ENCODE measurements at places on chromosomes 13 and 19.

DNA sequence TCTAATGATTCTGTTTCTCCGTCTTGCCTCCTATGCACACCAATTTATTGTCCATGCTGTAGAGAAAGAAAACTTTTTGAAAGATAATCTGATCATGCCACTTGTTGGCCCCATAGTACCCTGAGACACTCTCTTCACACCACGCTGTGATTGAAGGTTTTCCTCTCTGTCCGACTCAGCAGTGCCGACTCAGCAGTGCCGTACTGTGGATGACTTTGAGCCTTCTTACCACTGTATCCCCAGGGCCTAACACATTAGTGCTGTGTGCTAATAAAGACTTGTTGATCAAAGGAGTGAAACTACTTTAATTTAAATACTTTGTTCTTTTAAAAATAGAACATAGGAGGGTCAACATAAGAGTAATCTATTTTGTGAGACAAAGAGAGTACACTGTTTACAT, 429.6 kb downstream of the KLF12 start:
- no peak for DNase-seq

DNA sequence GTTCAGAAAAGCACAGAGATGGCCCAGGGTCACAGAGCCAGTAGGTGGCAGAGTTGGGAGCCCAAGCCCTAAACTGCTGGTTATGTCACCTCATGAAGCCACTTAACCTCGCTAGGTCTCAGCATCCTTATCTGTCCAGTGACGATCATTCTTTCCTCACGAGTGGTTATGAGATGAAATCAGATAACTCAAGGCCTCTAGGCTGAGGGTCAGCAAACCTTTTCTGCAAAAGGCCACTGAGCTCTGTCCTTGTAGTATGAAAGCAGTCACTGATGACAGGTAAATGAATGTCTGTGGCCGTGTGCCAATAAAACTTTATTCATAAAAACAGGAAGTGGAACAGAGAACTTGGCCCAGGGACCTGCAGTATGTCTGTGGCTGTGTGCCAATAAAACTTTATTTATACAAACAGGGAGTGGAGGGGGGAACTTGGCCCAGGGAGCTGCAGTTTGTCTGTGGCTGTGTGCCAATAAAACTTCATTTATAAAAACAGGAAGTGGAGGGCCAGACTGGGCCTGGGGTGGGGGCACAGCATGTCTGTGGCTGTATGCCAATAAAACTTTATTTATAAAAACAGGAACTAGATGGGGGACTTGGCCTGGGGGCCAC, 71.2 kb downstream of the GNG7 start:
- DNase-seq: peak; percentile 56

DNA sequence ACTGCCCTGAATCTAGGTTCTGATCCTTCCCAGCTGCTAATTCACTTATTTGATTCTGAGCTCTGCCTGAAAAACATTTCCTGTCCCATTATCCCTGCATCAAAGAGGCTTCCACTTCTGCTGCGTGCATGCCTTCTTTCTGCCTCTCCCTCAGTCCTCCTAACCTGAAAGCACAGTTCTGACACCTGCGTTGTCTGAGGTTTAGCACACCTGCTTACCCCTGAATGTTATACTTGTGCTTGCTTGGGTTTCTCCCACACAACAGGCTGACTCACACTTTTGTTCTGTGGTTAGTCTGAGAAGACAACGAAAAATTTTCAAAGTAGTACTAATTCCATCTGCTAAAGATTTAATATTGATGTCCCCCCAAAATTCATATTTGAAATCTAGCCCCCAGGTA, 3.1 kb upstream of the SOHLH2 start:
- no peak for DNase-seq

DNA sequence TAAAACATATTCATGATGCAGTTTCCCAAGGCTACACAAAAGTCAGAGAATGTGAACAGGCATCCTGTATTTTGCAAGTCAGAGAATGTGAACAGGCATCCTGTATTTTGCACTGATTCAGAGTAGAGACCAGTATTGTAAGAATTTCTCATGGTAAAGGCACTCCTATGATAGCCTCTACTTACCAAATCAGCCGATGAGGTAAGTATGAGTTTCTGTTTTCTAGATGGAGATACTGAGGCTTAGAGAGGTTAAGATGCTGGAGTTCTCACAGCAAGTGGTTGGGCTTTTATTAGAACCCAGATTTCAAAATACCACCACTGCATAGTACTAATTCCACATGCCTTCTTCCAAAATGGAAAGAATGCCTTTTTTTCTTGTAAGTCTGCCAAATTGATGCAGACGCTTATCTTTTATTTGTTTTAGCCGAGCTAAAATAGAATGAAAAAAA, 12.3 kb downstream of the TPT1 start:
- no peak for DNase-seq

- DNase-seq: no peak
Measured at GRCh38 chr13:44158098-44158521, 215.5 kb upstream of the SERP2 start.

DNA sequence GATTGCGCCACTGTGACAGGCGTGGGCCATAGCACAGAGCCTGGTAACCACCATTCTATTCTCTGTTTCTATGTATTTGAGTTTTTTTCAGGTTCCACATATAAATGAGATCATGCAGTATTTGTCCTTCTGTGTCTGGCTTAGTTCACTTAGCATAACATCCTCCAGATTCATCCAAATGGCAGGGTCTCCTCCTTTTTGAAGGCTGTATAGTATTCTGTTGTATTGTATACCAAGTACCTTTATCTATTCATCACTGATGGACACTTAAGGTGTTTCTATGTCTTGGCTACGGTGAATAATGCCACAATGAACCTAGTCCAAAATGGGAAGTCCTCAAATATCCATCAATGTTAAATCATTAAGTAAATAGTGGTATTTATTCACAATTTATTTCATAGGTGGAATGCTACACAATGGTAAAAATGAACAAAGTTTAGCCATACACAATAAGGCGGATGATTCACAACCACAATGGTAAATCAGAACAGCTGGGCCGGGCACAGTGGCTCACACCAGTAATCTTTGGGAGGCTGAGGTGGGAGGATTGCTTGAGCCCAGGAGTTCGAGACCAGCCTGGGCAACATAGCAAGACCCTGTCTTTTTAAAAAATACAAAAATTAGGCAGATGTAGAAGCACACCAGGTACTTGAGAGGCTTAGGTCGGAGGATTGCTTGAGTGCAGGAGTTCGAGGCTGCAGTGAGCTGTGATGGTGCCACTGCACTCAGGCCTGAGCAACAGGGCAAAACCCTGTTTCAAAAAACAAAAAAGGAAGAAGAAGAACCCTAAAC, 8.4 kb upstream of the GRAMD1A start:
- no peak for DNase-seq

- DNase-seq: no peak
Measured at GRCh38 chr13:101623470-101624209, 171.2 kb downstream of the ITGBL1 start.

GRCh38 chr19:15025217-15025616, 24.1 kb upstream of the CASP14 start:
- no peak for DNase-seq

GRCh38 chr19:43755256-43755801, 567 bp upstream of the SMG9 start:
- DNase-seq: peak; percentile 75

DNA sequence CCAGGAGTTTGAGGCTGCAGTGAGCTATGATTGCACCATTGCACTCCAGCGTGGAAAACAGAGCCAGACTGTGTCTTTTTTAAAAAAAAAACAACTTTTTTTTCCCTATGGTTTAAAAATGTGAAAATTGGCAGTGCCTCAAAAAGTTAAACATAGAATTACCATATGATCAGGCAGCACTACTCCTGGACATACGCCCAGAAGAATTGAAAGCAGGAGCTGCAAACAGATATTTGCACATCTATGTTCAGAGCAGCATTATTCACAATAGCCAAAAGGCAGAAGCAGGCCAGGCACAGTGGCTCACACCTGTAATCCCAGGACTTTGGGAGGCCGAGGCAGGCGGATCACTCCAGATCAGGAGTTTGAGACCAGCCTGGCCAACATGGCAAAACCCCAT, 3.8 kb upstream of the RETN start:
- DNase-seq: no peak

DNA sequence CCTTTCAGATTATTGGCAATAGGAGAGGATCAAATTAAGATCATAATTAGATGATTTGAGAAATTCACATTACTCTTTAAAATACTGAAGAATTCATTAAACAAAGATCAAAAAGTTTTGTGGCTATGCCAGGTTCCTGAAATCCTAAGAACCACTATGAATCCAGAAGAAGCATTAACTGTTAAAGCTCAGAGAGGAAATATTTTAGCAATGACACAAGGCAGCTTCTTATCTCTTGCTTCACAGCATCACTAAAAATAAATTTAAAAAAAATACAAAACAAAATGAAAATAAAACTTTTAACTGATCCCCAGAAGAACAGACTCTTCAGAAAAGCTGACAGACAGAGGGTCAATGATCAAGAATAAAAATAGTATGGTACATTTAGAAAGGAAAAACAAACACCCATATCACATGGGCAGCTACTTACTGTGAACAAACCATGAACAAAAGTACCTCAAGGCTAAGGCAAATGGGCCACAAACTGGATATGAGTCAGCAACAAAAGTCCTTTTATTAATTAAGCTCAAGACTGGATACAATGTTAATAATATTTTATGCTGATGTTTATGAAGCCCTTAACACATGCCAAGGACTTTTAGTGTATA, 19.6 kb downstream of the RNF6 start:
- no peak for DNase-seq

DNA sequence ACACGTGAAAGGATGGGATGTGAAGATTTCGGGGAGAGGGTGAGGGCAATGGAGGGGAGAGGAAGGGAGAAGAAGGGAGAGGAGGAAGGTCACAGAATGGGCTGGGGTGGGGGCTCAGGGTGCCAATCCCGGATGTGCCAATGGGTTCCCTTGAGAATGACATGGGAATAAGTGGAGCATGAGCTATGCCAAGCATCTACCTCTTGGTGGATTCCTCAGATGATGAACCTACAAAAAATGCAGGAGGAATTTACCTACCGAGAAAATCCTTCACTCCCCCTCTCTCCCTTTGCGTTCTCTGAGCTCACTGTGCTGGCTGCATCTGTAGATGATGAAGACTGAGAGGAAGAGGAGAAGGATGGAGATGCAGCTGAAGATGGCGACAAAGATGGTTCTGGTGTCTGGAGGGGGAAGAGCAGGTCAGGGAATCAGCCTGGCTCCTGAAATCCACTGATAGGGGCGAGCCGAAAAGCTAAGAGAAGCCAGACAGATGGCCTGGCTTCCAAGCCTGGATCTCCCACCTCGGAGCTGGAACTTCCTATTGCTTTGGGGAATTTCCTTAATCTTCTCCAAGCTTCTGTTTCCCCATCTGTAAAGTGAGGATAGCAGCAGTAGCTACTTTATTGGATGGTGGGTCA, 21.6 kb downstream of the VSTM1 start:
- no peak for DNase-seq

GRCh38 chr19:33134571-33135041, 2.7 kb downstream of the WDR88 start:
- DNase-seq: no peak

DNA sequence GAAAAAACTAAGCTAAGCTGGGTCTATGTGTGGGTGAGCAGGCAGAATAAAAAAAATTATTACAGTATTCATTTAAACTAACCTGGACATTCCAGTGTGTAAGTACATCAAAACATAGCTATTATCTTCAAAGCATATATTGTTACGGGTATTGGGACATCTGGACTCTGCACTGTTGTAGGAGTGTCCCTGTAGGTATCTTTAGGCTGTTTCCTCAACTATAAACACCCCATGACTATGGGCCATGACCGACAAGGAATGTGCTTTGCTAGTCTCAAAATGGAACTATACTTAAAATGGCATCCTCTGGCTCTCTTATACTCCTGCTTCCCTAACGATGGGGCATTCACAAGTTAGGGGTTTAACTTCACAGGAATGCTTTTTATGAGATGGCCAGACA, 3.4 kb downstream of the SCGB2B2 start:
- no peak for DNase-seq

DNA sequence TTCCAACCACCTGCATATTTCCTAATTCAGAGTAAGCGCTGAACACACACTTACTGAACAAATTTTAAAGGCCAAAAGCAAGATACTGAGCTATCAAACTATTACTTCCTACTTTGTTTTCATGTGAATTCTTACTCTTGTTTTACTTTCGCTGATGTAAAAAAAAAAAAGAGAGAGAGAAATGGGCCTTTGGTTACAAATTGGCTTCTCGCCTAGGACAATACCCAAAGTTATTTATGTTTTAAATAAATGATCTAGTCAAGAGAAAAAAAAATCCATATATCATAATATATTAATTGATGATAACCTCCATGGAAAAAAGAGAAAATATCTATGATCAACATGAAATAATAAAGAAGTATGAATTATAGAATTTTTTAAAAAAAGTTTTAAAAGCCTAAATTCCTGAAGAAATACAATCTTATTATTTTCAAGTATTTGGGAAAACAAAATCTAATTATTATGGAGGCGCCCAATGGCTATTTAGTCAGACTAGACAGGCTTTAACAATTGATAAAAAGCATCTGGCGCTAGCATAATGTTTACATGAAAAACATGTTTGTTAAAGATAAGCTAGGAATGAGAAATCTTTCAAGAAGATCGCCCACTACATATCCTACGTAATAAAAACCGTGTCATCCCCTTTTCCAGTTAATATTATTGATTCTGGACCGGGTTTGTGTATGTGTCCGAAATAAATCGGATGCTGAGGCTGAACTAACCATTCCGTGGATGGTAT, 9.0 kb downstream of the COL4A1 start:
- no peak for DNase-seq

DNA sequence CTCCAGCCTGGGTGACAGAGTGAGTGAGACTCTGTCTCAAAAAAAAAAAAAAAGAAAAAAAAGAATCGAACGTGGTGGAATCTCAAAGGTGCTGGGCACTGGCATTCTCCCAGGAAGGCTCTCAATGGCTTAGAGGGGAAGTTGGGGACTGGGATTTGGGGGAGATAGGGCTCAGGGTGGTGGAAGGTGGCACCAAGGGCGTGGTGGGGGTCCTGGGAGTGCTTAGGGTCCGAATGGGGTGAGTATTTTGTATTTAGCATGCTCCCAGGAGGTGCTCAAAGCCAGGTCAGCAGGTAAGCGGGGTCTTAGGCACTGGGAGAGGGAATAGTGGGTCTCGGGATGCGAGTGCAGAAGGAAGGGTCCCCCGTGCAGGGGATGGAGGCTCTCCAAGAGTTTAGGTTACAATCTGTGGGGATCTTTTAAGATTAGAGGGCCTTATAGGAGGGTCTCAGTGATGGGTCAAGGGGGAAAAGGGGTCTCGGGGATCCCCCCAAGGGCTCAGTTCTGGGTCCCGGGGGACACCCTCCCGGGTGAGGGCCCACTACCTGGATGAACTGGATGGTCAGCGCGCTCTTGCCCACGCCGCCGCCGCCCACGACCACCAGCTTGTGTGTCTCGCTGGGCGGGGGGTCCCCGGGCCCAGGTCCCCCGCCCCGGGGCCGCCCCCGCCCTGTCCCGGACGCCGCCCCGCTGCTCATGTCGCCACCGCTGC, 386 bp downstream of the RRAS start:
- DNase-seq: no peak

GRCh38 chr13:78999494-78999893, 340.5 kb upstream of the OBI1 start:
- no peak for DNase-seq

- no peak for DNase-seq
Measured at GRCh38 chr13:80224468-80224867, 116.5 kb downstream of the SPRY2 start.

- DNase-seq: peak; percentile 47
Measured at GRCh38 chr19:13163609-13164342, 13.6 kb downstream of the IER2 start.

GRCh38 chr13:27283906-27284493, 13.4 kb downstream of the RASL11A start:
- no peak for DNase-seq

- DNase-seq: no peak
Measured at GRCh38 chr13:53382008-53382407, 353.4 kb downstream of the OLFM4 start.

- DNase-seq: no peak
Measured at GRCh38 chr19:33564836-33565338, 43.3 kb upstream of the PEPD start.

All from stimulated activated naive B cell treated with anti-CD40 and anti-IgM and Interleukin-4, amounts not matched to agents 10 μg/mL and 1 μg/mL and 100 μg/mL, for 72 hours (primary cell).